Neural crest cell (in vitro differentiated cells): ENCODE measurements at places on chromosomes 11 and 22.

- no peak for DNase-seq
These were observed 745 bp upstream of the ZBTB44 start for GRCh38 chr11:130315354-130315970.

GRCh38 chr11:41018224-41018623, 441.2 kb downstream of the LRRC4C start:
- no peak for DNase-seq

DNA sequence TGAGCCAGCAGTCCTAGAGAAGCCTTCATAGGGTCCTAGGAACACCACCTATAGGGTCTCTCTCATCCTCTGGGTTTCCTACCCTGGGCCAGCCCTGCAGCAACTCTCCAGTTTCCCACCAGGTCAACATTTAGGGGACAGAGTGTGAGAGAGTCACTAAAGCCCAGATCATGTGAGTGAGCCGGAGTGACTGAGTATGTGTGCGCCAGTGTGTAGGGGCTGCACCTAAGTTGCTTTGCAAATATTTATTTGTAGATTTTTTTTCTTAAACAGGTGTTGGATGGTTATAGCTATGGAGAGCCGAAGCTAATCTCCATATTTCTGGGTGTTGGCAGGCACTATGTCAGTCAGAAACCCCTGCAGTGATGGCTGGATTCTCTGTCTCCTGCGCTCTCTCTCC, 232.5 kb upstream of the NCAM1 start:
- DNase-seq: no peak

GRCh38 chr11:45942381-45942780, 19.9 kb downstream of the LARGE2 start:
- DNase-seq: no peak

- DNase-seq: peak; percentile 31
These were observed 471 bp downstream of the ARVCF start for GRCh38 chr22:20015971-20016733.

DNA sequence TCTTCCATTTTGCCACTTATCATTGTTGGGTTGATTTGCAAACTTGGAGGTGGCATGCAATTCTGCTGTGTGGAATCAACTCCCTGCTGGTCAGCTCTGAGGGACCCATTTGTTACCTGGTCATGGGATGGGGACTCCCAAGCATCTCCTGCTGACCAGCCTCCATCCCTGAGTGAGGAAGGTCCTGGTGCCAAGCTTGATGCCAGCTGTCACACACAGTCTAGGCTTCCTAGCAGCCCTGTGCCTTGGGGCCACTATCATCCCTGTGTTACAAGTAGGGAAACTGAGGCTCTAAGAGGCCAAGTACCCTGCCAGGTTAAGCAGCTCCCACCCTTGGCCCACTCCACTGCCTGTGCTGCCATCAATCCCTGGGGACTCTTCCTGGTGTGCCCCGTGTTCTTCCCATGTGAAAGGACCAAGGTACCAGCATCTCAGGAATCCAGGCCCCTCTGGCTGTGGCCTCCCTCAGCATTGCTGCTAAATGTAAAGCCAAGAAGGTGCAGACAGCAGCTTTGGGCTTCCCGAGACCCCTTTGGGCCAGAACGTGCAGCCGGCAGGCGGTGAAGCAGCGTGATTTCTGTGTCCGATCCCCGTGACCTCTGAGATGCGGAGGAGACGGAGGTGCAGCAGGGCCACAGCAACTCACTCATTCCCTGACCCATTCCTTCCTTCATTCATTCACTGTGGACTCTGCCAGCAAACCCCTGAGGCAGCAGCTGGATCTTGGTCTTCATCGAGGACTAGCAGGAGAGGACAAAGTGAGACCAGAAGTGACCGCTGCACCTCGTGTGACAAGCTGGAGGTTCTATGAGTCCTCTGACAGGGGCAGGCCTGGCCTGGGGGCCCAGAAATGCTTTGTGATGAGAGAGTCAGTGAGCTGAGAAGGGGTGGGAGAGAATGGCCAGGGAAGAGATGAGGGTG, 49.7 kb downstream of the MYEOV start:
- no peak for DNase-seq

- DNase-seq: no peak
These were observed 34.8 kb upstream of the SHISAL1 start for GRCh38 chr22:44347549-44347948.

DNA sequence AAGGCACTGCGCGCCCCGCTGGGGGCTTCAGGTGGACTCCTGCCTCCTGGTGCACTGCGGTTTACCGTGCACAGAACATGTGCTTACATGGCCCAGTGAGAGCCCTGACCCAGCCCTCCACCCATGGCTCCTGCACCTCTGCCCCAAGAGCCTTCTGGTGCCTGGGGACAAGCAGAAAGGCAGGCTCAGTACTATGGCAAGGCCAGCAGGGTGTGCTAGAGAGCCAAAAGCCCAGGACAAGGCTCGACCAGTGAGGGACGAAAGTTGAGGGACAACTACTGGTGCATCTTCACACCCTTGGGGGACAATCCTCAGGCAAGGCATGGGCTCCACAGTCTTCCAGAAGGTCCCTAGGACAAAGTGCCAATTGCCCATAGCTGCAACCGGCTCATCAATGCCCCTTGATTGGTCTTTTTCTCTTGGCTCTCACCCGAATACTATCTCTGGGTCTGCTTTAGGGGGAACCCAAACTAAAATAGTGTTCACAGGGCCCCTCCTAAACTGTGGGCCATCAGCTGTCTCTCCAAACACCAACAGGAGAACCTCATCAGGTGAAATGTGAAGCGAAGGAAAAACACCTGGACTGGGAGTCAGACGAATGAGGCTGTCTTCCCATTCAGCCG, 13.5 kb downstream of the PGA5 start:
- peak; percentile 69 for DNase-seq

DNA sequence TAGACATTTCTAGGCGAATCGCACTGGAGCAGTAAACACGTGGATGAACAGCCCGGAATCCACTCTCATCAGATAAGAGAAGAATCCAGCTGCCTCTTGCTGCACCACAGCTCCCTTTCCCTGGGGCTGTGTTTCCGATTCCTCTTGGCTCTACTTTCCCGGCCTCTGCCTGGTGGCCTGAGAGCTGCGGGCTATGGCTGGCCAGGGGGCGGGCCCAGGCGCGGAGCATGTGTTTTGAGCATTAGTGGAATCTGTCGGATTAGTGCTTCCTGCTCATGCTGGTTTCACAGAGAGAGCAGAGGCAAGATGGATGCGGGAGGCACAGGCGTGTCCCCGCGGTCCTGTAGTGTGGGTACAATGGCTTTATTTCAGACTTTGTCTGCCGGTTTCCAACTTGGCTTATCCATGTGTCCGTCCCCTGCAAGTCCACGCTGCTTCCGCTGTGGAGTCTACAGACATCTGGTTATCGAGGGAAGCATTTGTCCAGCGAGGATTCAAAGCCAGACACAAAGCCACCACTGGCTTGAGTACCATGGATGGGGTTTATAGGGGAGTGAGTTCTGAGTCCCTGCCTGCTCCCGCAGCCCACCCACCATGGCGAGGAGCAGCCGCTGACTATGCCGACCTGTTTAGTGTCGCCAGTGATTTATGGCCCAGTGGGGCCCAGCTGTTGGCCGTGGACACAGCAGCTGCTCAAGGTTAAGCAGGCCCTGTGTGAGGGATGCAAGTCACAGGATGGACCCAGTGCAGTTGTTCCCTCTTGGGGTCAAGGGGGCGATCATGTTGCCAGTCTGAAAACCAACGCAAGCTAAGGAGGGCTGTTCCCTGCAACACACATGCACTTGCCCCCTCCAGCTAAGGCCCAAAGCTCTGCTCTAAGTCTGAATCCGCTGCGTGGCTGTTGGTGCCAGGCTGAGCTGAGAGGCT, 43.3 kb upstream of the EP300 start:
- DNase-seq: peak; percentile 23

DNA sequence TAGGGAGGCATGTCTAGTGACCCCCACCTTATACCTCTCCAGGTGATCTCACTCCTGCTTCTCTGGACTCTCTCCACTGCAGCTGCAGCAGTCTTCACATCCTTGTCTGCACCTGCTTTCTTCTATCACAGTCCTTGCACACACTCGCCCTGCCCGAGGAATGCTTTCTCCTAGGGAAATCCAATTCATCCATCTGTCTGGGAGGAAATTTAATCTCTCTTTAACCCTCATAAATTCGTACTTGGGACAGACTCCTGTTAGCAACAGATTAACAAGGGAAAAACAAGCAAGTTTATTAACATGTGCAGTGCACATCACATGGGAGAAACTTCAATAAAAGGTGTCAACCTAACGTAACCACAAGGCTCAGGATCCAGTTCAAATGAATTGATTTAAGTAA, 11.3 kb upstream of the RCN1 start:
- DNase-seq: no peak

DNA sequence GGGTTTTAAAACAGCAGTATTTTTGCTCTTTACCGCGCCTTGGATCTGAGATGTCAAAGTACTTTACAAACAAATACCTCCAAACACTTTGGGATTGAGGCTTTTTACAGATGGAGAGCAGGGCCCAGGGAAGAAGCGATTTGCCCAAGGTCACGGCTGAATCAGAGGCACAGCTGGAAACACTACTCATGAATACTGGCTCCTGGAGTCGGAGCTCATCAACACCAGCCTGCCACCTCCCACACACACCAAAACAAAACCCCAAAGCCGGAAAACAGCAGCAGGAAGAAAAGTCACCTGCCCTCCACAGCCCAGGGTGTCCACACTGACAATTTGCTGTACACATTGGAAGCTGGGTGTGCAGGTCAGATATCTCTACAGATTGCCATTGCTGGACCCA, 339.4 kb downstream of the CADM1 start:
- DNase-seq: no peak

DNA sequence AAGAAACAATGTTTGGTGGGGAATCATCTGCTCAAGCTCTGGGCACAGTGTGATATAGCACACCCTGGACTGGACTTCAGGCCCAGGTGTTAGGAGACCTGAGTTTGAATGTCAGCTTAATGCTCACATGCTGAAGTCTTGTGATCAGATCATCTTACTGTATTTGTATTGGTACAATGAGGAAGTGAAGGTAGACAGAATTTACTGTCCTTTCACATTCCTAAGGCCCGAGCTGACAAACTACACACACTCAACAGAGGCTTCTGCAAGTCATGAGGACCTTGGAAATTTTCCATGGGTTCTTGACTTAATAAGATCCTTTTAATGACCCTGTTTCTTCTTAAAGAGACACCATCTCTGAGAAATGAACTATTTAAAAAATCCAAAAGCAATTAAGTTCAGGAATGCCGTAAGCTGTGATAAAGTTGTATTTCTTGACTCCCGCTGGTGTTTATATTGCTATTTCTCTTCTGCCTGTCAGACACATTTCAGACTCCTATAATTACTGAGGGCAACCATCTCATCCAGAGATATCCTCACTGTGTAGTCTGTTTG, 802.0 kb downstream of the DLG2 start:
- no peak for DNase-seq
